ENCODE measurements at places on chromosomes 4 and X. TPM values are rescaled to one million over a fixed set of nuclear protein-coding genes. Genes with fewer than 3 reads are reported as not detected.

The PQBP1 gene
- total RNA-seq, result 36.7 TPM

The DMD gene
- total RNA-seq, result 57.1 TPM

The HSFX1 gene
- total RNA-seq, result 1.7 TPM

The RADX gene
- total RNA-seq, result 2.5 TPM

The FLNA gene
- total RNA-seq, result 813 TPM

The MAGEE2 gene
- 0.47 TPM for total RNA-seq

The TEX13C gene
- total RNA-seq, result not detected

The CDS1 gene
- total RNA-seq, result 15.6 TPM

The FGF5 gene
- not detected for total RNA-seq

The CSAG1 gene
- not detected for total RNA-seq

The CSAG3 gene
- not detected for total RNA-seq

All from metanephros (tissue), 2 donors.